Chondrocyte (in vitro differentiated cells): ENCODE measurements at places on chromosomes 3 and 15. TPM values are rescaled to one million over a fixed set of nuclear protein-coding genes. Genes with fewer than 3 reads are reported as not detected.

The ADIPOQ gene
- 0.05 TPM in 1 of 3 replicates, not detected in the others for total RNA-seq

GRCh38 chr3:174362556-174362955 is 496.6 kb upstream of the NAALADL2 start:
- no peak for DNase-seq

DNA sequence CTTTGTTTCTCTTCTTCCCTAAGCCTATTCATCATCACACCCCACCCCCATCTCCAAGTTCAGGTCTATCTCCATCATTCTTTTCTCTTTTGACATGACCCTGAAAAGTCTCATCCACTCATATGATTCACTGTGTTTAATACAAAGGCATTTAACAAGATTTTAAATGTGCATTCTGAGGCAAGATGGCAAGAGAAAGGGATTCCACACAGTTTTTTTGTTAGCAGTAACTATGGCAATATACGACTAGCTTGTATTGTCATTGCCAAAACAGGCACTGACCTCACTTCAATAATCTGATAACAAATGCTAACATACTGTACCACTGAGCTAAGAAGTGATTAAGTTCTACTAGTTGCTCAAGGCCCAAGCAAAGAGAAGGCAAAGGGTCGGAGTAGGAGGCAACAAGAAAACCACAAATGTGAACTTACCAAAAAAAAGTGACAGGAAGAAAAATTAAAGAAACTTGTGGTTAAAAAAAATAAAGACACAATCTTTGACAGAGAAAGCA is 53.2 kb downstream of the FBN1 start:
- no peak for DNase-seq

GRCh38 chr3:72515281-72515680 is 333.0 kb downstream of the SHQ1 start:
- DNase-seq = no peak

DNA sequence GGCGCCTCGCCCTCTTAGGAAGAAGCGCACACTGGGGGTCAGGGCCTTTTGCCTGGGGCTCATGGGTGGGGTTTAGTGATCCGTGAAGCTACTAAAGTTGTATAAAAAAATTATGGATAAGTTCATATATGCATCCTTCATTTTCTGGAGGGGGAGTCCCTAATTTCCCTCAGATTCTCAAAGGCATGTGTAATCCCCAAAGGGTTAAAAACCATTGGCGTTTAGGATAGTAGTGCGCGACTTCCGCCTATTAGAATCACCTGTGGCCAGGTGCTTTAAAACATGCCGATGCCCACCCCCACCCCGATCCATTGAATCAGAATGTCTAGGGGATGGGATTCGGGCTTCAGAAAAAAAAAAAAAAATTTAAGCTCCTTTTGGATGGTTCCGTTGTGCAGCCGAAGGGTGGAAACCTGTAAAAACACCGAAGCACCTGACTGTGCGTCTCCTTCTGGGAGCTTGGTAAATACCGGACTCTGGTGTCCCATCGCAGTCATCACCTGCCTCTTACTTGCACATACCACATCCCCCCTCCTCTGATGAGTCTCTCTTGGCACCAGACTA is 570 bp downstream of the APH1B start:
- no peak for DNase-seq

- no peak for DNase-seq
Observed at GRCh38 chr3:116367761-116368395, 77.4 kb downstream of the LSAMP start.

The ATP13A3 gene
- total RNA-seq = 65.7 to 92.4 TPM (median 87.7 TPM) in 3 replicates

The ERICH6 gene
- total RNA-seq = not detected in 3 replicates

GRCh38 chr3:162367429-162368260 is 871.0 kb downstream of the OTOL1 start:
- no peak for DNase-seq

The CCDC191 gene
- total RNA-seq = 2.9 to 3.4 TPM (median 3.2 TPM) in 3 replicates

DNA sequence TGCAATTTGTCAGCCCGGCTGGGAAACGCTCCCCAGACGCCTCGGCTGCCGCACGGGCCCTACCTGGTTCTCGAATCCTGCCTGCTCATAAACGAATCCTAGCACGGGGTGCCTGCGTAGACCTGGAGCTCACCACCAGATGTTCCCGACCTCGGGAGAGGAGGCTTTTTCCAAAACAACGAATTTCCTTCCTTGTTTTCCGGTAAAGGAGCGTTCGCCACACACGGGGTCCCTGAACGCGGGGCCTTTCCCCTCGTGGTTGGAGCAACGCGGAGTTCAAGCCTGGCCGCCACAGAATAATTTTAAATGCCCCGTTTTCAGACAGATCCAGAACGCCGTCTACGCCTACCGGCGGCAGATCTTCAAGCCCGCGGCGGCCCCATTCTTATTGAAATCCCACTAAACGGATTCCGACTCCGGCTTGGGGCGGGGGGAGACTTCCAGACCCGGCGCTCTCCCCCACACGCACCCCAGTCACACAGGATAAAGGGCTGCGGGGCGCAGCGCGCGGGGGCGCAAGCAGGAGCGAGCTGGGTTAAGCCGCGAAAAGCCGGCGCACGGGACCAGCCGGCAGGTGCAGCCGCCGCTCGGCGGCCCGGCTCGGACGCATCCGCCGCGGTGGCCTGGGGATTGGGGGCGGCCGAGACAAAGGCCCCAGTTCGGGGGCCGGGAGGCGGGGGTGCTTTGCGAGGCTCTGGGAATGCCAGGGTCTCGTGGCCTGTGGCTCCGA is 895 bp downstream of the GATA2 start:
- peak; percentile 57 for DNase-seq

The CLDN16 gene
- 0.20 TPM in 1 of 3 replicates, not detected in the others for total RNA-seq

GRCh38 chr15:52804526-52805081 is 14.5 kb upstream of the ONECUT1 start:
- DNase-seq = no peak

The GATA2 gene
- total RNA-seq = 0.10 to 0.44 TPM in 2 of 3 replicates, not detected in the other

DNA sequence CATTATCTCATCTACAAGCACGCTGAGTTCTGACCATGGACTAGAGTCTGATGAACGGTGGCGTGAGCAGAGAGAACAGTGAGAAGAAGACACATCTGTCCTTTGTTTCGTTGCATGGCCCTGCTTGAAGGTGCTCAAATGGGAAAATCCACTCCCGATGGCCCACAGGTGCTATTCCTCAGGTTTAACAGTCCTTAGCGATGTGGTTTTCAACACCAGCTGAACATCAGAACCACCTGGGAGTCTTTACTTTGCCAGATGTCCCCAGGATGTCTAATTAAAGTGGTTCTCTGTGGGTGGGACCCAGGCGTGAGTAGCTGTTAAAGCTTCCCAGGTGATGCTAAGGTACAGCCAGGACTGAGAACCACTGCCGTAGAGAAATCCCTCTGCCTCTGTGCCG is 13.0 kb downstream of the ADAMTS17 start:
- DNase-seq = no peak

DNA sequence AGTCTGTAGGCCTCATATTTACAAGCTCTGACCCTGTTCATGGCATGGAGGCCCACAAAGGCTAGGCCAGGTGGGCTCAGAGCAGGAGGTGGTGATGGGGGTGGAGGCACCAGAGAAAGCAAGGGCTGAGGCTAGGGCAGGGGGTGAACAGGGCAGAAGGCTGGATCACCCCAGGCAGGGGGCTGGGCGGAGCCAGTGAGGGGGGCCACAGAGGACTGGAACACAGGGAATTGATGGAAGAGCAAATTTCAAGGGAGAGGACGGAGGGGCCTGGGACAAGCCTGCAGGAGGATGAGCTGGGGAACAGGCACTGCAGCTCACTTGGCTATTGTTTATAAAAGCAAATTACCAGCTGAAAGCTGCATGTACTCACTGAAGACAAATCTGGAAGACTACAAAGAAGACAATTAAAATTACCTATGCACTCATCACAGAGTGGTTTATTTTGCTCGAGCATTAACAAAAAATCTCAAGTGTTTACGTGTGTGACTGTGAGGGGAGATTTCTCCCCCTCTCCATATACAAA is 11.0 kb downstream of the TNFAIP8L3 start:
- no peak for DNase-seq

DNA sequence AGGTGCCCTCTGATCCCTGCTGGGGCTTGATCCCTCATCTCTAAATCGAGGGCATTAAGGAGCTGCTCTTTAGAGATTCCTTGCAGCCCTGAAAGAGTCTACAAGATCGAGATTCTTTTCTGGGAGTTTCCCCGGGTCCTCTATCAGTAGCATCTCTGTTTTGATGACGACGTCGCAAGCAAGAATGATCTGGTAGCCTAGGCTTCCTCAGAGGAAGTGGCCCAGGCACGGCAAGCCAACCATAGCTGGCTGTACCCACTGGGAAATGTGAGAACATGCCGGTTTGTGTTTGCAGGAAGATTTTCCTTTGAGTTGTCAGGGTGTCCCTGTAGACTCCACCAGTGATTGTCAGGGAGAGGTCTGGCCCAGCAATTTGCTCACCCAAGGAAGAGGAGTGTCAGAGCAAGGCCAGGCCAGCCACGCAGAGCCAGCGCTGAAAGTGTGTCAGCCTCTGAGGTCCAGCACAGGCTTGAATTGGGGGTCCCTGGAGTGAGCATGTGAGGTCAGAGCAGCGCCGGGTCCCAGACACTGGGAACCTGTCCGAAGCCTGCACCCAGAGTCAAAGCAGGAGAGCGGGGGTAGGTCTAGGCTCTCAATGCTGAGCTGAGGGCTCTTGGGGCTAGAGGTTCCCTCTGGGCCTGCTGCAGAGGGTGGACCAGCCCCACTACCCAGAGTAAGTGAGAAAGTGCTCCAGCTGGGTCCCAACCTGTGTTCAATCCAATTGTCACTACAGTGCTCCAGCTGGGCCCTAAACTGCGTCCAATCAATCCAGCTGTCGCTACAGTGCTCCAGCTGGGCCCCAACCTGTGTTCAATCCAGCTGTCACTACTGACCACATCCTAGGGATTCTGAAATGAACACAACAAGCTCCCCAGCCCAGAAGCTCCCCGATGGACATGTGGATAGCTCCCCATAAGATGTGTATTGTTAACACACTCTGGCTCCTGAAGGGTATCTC is 95.7 kb downstream of the CHDH start:
- DNase-seq = no peak

The MLF1 gene
- total RNA-seq = 12.2 to 13.7 TPM (median 12.7 TPM) in 3 replicates

DNA sequence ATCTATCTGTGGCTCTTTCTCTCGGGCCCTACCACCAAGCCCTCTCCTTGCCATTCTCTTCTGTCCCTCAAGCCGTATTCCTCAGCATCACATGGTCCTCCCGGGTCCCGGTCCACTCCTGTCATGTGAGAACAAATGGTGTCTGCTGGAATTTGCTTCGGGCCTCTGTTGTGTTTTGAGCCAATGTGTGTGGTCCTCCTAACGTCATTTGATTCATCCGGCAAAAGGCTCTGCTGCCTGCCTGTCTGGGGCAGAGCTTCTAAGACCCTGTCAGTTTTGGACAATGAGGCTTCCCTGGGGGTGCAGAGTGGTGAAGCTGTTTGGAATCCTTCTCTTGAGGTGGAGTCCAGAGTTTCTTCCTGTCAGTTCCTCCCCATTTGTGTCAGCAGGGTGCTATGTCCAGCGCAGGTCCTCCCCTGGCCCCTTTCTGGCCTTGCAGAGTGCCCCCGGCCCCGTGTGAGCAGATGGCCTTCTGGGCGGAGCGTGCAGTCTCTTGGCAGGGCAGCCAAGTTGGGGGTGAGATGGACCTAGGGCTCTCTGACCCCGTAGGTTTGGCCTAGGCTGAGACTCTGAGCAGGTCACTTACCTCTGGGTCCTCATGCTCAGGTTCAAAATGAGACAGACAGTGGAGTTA is 93.6 kb downstream of the APBA2 start:
- DNase-seq = no peak

The FETUB gene
- total RNA-seq = not detected in 3 replicates

- DNase-seq = peak; percentile 94
Observed at GRCh38 chr15:52789008-52789600, 1.0 kb downstream of the ONECUT1 start.

DNA sequence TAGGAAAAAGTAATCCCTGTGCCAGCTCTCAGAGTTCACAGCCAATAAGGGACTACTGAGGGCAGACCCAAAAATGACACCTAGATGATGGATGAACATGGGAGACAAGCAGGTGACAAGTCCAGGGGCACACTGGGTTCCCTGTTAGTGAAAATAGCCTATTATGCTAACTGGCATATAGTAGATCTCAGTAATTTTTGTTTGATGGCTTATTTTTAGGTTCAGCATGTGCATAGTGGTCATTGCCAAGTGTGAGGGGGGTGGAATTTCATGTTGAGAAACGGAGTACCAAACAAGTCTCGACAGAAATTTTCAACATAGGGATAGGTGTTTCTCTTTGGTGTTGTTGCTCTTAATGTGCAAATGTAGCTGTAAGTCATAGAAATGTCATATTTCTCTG is 6.4 kb upstream of the ITGB5 start:
- no peak for DNase-seq

GRCh38 chr15:44798826-44799225 is 62.5 kb downstream of the TRIM69 start:
- no peak for DNase-seq

- no peak for DNase-seq
Observed at GRCh38 chr15:63811942-63812550, 21.7 kb downstream of the HERC1 start.

The CCRL2 gene
- not detected in 3 replicates for total RNA-seq

DNA sequence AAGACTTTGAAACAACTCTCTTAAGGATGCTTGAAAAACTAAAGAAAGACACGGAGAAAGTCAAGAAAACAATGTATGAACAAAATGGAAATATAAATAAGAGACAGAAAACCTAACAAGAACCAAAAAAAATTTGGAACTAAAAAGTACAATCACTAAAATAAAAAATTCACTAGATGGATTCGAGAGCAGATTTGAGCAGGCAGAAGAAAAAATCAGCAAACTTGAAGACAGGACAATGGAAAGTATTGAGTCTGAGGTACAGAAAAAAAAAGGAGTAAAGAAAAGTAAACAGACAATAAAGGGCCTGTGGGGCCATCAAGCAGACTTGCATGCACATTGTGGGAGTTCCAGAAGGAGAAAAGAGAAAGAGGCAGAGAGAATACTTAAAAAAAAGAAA is 13.4 kb upstream of the CDAN1 start:
- DNase-seq = no peak

- DNase-seq = no peak
Observed at GRCh38 chr3:119352863-119353527, 58.8 kb downstream of the ARHGAP31 start.

- DNase-seq = no peak
Observed at GRCh38 chr3:25479727-25480010, 51.6 kb downstream of the RARB start.

DNA sequence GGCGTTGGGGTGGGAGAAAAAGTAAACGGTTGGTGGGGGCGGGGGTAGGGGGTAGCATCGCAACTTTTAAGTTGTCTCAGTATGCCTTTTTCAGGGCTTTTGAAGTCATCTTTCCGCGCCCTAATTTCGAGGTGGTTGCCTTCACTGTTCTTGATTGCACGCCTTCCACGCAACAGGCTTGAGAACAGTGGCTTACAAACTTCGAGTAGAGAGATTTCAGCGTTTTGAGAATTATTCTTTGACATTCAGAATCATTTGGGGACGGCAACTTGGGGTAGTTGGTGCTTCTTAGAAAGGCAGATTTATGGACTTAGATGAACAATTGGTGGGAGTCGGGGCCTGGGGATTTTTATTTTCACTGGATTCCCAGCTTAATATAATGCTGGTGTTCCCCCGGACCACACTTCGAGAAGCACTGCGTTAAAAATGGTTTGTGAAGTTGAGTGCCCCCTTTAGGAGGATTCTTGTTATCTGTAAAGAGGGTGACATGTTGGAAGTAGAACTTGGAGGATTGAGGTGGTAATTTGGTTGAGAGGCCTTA is 880 bp downstream of the PPP4R2 start:
- no peak for DNase-seq

- DNase-seq = no peak
Observed at GRCh38 chr3:60703956-60704736, 547.1 kb downstream of the FHIT start.

The CCR3 gene
- not detected in 3 replicates for total RNA-seq

The LRRN1 gene
- total RNA-seq = 2.2 to 3.2 TPM (median 2.8 TPM) in 3 replicates
